ENCODE measurements at places on chromosomes 2 and 18. TPM values are rescaled to one million over a fixed set of nuclear protein-coding genes. Genes with fewer than 3 reads are reported as not detected.

DNA sequence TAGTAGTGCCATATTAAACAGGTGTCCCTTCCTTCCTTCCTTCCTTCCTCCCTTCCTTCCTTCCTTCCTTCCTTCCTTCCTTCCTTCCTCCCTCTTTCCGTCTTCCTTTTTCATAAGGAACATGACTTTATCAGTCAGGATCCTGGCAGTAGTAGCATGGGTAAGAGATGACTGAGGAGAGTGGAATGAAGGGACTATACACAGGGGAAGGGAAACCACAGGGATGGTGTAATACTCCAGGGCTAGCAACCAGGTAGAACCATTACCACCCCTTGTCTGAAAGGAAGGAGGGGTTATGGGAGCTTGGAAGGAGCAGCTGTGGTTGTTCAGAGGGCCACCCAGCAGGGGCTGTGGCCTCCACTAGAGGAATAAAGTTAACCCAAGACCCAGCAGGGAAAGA lies 23.2 kb upstream of the KDM3A start:
- H3K36me3 ChIP-seq = no peaks in the 10 kb centered on the region
- no peaks in the 10 kb centered on the region for H3K27me3 ChIP-seq
- no peaks in the 10 kb centered on the region for H3K4me1 ChIP-seq

DNA sequence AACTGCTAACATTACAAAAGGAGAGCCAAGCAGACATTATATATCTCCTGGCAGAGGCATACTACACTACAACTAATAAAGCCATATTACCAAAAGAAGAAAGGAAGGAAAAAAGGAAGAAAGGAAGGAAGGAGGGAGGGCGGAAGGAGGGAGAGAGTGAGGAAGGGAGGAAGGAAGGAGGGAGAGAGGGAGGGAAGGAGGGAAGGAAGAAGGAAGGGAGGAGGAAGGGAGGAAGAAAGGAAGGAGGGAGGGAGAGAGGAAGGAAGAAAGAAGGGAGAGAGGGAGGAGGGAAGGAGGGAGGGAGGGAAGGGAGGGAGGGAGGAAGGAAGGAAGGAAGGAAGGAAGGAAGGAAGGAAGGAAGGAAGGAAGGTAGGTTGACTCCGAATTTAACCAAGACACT lies 133.4 kb downstream of the PDE11A start:
- H3K27ac ChIP-seq = no peak overlapping the region
- H3K4me1 ChIP-seq = no peaks in the 10 kb centered on the region
- H3K27me3 ChIP-seq = no peaks in the 10 kb centered on the region
- H3K4me3 ChIP-seq = no peak overlapping the region
- H3K36me3 ChIP-seq = no peaks in the 10 kb centered on the region
- no peak for DNase-seq

- DNase-seq = no peak
- H3K27ac ChIP-seq = no peak overlapping the region
- no peak overlapping the region for H3K4me3 ChIP-seq
- no peaks in the 10 kb centered on the region for H3K4me1 ChIP-seq
Observed at GRCh38 chr2:24857746-24858145, 62.3 kb downstream of the ADCY3 start.

- no peaks in the 10 kb centered on the region for H3K4me1 ChIP-seq
- no peak overlapping the region for H3K27ac ChIP-seq
- no peak for DNase-seq
Observed at GRCh38 chr18:11071300-11071699, 78.1 kb downstream of the PIEZO2 start.

The CXCR4 gene
- total RNA-seq = 0.79 TPM

The TMEM178A gene
- total RNA-seq = 7.5 TPM

GRCh38 chr18:11695736-11696135 lies 6.7 kb downstream of the GNAL start:
- no peak overlapping the region for H3K4me3 ChIP-seq
- no peaks in the 10 kb centered on the region for H3K27me3 ChIP-seq
- DNase-seq = no peak

GRCh38 chr2:49037197-49037596 lies 117.1 kb downstream of the FSHR start:
- no peaks in the 10 kb centered on the region for H3K4me1 ChIP-seq
- no peak overlapping the region for H3K4me3 ChIP-seq
- no peak overlapping the region for H3K27ac ChIP-seq
- no peaks in the 10 kb centered on the region for H3K27me3 ChIP-seq
- DNase-seq = no peak

The RPE gene
- 71.6 TPM for total RNA-seq

- H3K27me3 ChIP-seq = no peaks in the 10 kb centered on the region
- H3K4me3 ChIP-seq = no peak overlapping the region
- no peaks in the 10 kb centered on the region for H3K4me1 ChIP-seq
- no peak overlapping the region for H3K27ac ChIP-seq
- peaks cover 4% of the 10 kb centered on the region for H3K36me3 ChIP-seq
- no peak for DNase-seq
Observed at GRCh38 chr2:196849895-196850294, 40.7 kb upstream of the C2orf66 start.

The THSD7B gene
- 0.50 TPM for total RNA-seq

GRCh38 chr2:174680221-174680620 lies 82.6 kb upstream of the WIPF1 start:
- peaks cover 2% of the 10 kb centered on the region for H3K36me3 ChIP-seq
- H3K27me3 ChIP-seq = peaks cover 13% of the 10 kb centered on the region
- no peaks in the 10 kb centered on the region for H3K4me1 ChIP-seq
- H3K27ac ChIP-seq = no peak overlapping the region

The LIPG gene
- 6.1 TPM for total RNA-seq

Measured in H9 (cell line).